Foreskin melanocyte (primary cell): ENCODE measurements at places on chromosomes 1 and 21.

- DNase-seq: no peak
These were observed 128.7 kb downstream of the CRYAA start for GRCh38 chr21:43297391-43297981.

DNA sequence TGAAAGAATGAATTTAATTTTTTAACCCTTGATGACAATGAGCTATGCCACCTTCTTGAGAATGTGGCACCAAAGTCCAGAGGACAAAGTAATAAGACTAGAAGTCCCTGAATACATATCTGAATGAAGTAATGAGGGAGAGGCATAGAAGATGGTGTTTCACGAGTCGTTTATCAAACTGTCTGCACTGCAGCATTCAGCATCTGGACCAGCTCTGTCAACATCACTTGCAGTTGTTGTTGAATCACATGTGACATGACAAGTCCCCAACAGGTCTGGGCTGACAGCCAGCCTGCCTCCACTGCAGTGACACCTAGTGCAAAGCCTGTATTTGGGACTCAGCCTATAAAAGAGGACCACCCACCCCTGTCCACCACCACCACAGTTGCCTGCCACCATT lies 17.3 kb upstream of the GALNT2 start:
- no peak for DNase-seq

DNA sequence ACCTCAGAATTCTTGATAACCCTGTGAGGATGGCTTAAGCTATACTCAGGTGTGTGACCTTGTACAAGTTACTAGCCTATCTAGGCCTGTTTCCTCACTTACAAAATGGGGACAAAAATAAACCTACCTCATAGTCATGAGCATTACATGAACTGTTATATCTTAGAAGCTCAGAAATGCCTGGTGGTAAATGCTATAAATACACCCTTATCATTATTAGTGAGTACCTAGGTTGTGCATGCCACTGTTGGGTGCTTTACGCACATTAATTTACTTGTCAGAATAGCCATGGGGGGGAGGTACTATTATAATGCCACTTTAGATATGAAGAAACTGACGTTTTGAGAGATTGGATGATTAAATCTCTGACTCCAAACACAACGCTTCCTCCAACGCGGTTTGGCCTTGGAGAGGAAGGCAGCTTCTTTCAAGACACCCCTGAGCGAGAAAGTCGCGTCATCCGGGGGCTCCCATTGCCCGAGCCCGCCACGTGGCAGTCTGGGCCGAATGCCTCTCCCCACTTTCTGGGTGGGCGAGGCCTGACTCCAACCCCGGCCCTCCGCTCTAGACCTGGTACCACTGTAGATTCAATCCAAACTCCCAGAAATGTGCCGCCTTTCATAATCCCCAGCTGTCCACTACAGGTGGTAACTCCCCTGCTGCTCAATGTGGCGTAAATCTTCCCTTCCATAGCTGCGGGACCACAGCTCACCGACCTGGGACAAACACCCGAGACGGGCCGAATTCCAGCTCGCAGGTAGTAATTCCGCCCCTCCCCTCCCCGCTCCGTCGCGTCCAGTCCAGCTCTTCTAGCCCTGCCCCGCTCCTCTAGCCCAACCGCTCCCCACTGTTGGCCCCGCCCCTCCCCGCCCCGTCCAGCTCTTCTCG lies 771 bp upstream of the RAD54L start:
- peak; percentile 32 for DNase-seq

- DNase-seq: peak; percentile 46
These were observed 336.0 kb upstream of the NR5A2 start for GRCh38 chr1:199691540-199691939.

GRCh38 chr1:178849918-178850317 lies 21.0 kb downstream of the ANGPTL1 start:
- no peak for DNase-seq

DNA sequence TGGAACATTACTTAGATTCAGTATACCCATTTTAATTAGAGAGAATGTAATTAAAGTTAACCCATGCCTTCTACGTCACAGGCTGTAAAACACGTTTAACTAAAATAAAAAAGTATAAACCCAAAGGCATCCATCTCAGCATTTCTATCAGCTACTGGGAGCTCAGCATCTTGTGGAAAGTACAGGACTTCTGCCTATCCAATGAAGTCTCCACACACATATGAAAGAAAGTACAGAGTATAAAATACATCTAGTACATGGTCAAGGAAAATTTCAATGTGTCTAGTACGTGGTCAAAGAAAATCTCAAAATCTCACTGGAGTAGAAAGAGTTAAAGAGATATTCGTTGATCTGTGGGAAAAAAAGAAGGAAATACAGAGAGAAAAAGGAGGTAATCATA lies 141.4 kb upstream of the ZNHIT6 start:
- DNase-seq: no peak

DNA sequence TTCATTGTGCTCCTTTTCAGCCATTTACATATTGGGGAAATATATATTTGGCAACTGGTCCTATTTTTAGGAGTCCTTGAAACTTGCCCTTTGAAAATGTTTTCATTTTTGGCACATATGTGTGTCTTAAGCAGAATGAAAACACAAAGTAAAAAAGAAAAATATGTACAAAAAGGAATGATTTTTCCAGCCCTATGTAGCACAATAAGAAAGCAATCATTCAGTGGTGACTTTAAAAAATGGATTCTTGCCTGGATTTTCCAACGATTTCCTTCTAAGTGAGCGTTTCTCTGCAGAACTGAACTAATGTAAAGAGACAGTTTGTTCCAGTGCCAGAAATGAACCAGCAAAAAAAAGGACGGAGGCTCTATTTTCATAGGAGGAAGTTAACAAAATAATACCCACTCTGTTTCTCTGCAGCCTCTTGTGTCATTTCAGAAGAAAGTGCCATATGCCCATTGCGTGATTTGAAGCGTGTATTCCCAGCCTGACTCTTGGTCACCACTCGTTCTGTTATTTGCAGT lies 340.1 kb downstream of the SETD4 start:
- DNase-seq: peak; percentile 97

GRCh38 chr1:61386770-61387169 lies 304.4 kb downstream of the NFIA start:
- DNase-seq: no peak

DNA sequence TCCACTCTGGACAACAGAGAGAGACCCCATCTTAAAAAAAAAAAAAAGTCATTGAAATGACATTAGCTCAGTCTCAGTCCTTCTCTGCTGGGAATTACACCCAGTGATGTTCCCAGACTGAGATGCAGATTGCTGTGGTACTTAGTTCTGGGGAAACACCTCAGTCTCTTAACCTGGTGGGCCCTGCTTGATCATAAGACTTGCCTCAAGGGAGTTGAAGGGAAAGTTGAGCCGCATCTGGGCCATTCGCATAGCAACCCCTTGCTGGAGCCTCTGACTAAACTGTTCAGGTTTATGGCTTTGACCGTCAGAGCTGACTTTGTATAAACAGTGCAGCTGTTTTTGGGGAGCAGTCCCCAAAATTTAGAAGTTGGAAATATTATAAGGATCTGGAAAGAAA lies 13.4 kb downstream of the FCRL4 start:
- DNase-seq: no peak

- no peak for DNase-seq
These were observed 46.1 kb upstream of the SYT2 start for GRCh38 chr1:202756391-202756790.

GRCh38 chr1:218823291-218823900 lies 350.3 kb upstream of the LYPLAL1 start:
- no peak for DNase-seq

DNA sequence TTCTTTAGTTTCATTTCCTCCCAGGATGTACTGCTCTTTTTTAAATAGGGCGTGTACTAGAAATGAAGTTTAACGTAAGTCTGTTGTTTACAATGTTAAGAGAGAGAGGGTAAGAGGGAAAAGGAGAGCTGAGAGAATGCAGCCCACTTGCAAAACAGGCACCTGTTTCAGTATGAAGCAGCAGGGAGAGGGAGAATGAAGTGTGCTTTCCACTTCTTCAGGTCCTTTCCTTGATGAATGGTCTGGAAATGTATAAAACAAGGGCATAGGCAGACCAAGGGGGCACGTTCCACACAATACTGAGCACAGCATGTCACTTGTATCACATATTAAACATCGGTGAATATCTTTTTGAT lies 2.0 kb downstream of the KCNA3 start:
- no peak for DNase-seq

GRCh38 chr1:215264649-215265048 lies 182.1 kb downstream of the KCNK2 start:
- no peak for DNase-seq

DNA sequence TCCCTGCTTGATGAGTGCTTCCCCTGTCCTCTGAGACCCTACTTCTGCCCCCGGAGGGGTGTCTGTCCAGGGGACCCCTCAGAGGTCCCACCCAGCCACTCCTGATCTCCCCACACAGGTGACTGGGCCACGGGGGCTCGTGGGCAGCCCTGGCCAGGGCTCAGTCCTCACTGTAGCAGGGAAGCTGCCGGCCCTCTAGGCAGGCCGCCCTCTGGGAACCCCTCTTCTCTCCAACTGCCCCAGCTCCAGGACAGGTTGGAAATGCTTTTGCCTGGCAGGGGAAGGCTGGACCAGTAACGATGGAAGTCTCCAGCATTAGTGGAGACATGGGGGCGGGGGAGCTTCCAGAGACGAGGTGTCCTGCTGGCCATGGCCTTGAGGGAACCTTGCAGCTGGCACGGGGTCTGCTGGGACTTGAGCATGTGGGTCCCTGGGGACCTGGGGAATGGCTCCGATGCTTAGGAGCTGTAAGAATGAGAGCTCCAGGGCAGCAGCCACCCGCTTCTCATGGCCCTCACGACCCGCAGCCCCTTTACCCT lies 3.1 kb upstream of the FNDC10 start:
- no peak for DNase-seq

GRCh38 chr1:85606414-85606800 lies 25.8 kb downstream of the CCN1 start:
- no peak for DNase-seq

DNA sequence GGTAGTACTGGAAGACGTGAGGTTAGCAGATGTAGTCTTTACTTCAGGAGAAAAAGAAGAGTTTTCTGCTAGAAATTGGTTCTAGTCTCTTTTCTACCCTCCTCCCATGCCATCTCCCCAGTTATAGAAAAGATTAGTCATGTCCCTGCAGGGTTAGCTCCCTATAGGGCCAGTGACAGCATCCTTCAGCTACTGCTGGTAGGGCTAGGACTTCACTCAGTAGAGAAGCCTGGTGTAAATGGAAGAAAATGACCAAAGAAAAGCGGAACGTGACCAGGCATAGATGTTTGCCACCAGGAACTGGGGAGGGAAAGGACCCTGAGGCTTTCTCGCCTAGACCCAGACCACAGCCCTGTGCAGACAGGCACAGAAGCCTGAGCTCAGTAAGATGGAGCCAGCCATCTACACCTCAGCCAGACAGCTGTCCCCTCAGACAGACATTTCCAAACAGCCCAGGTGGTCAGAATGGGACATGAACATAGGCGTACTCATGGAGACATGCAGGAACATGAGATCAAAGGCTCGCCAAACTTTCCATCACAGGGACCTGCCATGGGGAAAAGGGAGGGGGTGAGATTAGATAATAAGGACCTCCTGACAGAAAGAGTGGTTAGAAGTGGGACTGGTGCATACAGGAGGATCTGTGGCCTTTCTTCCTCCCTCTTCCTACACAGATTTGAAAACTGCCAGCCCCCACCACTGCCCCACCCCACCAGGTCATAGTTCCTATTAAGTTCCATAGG lies 23.5 kb upstream of the SLAMF9 start:
- no peak for DNase-seq

DNA sequence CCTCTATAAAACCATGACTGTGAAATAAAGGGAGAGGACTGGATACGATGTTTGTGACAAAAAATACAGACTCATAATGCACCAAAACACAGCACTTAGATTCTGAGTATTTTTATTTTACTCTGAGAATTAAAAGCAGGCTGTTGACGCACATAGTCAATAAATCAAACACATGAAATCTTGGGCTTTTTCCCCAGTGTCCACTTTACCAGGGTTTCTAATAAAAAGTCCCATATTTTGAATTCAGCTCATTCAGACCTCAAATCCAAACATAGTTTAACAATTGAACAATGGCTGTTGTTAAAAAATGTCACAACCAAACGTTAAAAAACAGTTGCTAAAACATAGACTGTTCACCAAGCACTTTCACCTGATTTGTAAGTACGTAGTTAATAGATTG lies 553.4 kb downstream of the LTN1 start:
- no peak for DNase-seq

GRCh38 chr1:245549996-245550719 lies 395.4 kb downstream of the KIF26B start:
- DNase-seq: no peak

DNA sequence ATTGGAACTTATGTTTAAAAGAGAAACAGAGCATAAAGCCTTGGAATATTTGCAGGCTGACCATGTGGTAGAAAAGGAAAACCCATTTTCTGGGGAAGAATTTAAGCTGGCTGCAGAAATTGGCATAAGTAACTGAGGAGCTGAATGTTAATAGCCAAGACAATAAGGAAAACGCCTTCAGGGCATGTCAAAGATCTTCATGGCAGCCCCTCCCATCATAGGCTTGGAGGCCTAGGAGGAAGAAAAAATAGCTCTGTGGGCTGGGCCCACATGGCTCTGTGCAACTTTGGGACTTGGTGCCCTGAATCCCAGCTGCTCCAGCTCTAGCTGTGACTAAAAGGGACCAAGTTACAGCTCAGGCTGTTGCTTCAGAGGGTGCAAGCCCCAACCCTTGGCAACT lies 51.5 kb downstream of the CTH start:
- peak; percentile 72 for DNase-seq

GRCh38 chr1:232868793-232869491 lies 63.7 kb downstream of the MAP10 start:
- peak; percentile 28 for DNase-seq

- DNase-seq: no peak
These were observed 599 bp upstream of the TMEM240 start for GRCh38 chr1:1540818-1541628.

DNA sequence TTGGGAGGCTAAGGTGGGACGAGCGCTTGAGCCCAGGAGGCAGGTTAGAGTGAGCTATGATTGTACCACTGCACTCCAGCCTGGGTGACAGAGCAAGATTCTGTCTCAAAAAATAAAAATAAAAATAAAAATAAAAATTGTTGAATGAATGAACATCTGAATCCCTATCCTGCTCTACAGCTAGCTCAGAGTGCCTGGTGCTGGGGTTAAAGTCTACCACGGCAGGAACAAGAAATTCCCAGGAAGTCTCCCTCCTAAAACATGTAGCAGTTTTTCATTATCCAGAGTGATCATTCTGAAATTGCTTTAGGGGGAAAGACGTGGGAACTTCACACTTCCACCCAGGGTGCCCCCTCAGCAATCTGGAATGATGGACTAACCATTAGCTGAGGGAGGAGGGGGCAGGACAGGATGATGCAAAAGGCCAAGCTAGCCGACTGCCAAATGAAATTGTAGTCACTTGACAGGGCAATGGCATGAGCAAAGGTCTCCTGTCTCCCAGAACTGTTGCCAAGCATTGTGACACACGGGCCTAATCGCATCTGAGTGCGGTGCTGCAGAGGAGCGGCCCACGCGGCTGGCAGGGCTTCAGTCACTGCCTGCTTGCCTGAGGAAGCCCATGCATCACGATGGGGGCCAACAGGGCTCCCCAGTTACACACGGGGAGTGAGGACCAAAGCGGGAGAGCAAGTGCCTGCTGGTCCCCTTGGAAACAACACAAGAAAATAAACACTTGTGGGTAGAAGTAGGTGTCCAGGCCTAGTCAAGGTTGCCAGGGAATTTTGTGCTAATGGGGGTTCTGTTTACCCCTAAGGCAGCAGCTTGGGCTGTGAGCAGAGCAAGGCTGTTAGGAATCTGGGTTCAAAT lies 85.7 kb downstream of the NENF start:
- DNase-seq: no peak
